GM19239 (cell line): ENCODE measurements at places on chromosomes 2 and 18.
A peak's percentile ranks its signal among the peaks of the same experiment; 100 is the strongest.

DNA sequence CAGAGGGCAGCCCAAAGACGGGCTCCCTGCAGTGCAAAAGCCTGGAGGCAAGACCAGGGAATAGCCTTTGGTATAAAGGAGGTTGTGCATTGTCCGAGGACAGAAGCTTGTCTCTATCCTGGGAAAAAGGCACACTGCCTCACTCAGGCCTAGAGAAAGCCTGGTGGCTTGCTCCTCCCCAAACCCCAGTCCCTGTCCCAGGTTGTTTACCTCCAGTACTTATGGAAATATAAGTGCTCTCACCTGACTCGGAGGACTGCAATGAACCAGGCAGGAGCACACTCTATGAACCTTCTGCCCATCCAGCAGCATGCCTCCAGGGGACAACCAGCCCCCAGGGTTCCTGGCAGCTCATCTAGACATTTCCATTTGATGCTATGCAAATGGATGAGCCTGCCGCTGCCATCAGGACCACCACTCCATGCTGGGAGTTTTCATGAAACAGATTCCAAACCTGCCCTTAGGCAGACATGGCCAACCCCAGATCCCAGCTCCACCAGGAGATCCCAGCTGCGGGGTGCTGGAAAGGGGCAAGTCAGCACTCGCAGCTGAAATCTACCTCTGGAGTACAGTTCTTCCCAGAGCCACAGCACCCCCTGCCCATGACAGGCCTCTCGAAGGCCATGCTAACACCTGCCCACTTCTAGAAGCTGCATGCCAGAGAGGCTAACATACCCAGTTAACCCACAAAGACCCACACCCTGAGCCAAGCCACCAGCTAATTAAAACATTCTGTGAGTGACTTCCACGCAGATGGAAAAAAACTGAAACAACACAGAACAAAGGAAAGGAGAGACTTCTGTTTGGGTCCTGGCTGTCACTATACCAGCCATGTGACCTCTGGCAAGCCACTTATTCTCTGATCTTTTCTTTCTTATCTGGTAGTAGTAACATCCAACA is 101.7 kb downstream of the TTC32 start:
- no peak for DNase-seq

GRCh38 chr18:8091035-8091434 is 518.2 kb upstream of the RAB12 start:
- DNase-seq = no peak

GRCh38 chr2:241842620-241843211 is 16.0 kb downstream of the PDCD1 start:
- peak; percentile 88 for DNase-seq

GRCh38 chr2:211455216-211455841 is 898.9 kb downstream of the CPS1 start:
- peak; percentile 2 for DNase-seq

DNA sequence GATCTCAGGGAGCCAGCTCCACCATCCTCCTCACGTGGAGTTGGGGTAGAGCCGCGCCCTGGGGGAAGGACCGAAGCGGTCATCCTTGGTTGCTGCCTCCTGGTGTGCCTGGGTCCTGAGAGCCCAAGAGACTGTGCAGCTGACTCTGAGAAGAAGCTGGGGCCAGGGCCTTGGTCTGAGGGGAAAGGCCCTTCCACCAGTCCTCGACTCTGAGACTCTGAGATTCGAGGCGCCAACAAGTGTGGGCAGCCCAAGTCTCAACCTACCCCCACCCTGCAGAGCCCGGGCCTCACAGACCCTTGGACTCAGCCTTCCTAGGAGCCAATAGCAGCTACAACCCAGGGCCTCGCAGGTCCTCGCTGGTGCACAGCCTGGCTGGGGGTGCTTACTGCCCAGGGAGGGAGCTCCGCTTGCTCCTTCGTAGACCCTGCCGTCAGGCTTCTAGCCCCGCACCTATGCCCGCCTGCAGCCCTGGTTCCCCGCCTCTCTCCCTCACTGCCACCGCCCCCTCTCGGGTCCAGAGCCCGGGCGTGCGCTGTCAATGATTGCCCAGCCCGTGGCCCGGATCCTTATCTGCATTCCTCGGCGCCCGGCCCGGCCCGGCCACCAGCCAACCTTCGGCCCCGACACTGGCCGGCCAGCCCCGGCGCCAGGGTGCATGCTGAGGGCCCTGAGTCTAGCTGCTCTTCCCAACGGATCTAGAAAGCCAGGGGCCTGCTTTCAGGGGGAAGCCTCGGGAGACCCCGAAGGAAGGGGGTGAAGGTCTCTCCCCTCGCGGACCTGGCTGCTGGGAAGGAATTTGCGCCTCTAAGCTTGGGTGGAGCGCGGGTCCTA is 2.0 kb downstream of the IHH start:
- DNase-seq = peak; percentile 20

DNA sequence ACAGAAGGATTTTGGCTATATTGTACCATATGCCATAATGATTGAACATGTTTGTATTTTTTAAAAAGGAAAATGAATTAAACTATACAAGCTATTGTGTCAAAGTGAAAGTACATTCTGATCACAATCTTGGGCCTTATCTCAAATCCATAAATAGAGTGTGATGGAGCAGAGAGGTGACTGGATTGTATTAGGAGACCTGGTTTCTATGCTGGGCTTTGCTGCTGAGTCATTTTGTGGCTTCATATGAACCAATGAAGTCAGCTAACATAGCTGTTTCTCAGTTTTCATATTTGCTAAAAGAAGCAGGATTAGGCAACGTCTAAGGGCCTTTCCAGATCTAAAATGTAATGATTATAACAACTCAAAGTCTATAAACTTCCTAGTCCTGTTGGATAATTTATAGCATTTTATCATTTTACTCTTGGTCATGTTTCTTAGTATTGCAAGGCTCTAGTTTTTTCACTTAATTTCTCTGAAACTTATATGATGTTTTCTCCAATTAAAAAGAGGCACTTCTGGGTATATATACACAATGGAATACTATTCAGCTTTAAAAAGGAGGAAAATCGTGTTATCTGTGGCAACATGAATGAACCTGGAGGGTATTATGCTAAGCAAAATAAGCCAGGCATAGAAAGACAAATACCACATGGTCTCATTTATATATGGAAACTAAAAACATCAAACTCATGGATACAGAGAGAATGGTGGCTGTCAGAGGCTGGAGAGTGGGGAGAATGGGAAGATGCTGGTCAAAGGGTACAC is 112.3 kb downstream of the MEP1B start:
- no peak for DNase-seq

DNA sequence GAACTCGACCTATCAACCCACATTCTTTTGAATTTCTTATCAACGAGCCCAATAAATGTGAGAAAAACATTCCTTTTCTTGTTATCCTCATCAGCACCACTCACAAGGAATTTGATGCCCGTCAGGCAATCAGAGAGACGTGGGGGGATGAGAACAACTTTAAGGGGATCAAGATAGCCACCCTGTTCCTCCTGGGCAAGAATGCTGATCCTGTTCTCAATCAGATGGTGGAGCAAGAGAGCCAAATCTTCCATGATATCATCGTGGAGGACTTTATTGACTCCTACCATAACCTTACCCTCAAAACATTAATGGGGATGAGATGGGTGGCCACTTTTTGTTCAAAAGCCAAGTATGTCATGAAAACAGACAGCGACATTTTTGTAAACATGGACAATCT is 378.2 kb downstream of the STK39 start:
- DNase-seq = no peak

- no peak for DNase-seq
Observed at GRCh38 chr18:10376731-10377130, 77.7 kb upstream of the APCDD1 start.

DNA sequence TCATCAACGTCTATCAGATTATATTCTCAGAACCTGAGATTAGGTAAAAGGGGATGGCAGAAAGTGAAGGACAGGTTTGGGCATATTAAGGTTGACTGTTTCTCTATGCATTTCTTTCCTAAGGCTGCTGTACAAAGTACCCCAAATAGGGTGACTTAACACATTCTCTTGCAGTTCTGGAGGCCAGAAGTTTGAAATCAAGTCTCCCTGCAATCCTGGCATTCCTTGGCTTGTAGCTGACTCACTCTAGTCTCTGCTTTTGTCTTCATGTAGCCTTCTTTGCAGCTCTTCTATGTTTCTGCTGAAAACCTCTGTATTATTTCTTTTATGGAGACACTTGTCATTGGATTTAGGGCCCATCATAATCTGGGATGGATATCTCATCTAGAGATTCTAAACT is 364.3 kb downstream of the PLCL1 start:
- DNase-seq = no peak

- DNase-seq = no peak
Observed at GRCh38 chr2:117308861-117309770, 505.4 kb upstream of the DDX18 start.

GRCh38 chr18:2531751-2532150 is 39.6 kb downstream of the METTL4 start:
- no peak for DNase-seq

GRCh38 chr2:23617167-23617810 is 232.3 kb downstream of the KLHL29 start:
- DNase-seq = no peak

GRCh38 chr18:45719106-45719505 is 4.9 kb upstream of the SLC14A1 start:
- no peak for DNase-seq

DNA sequence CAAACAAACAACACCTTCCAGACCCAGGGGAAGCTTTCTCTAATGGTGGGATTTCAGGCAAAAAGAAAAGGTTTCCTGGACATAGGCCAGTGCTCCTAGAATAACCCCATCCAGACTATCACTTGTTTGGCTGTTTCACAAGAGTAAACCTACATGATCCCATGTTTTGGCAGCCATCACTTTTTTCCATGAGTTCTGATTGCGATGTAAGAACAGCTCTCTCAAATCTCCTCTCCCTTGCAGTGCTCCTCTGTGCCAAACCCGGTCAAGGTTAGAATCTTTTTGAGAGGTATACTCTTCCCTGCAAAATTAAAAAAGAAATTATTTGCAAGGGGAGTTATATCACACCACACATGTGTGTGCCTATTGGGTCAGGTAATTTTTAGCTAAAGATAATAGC is 11.9 kb downstream of the GRP start:
- no peak for DNase-seq

GRCh38 chr2:157196956-157197355 is 60.5 kb upstream of the GALNT5 start:
- DNase-seq = no peak

DNA sequence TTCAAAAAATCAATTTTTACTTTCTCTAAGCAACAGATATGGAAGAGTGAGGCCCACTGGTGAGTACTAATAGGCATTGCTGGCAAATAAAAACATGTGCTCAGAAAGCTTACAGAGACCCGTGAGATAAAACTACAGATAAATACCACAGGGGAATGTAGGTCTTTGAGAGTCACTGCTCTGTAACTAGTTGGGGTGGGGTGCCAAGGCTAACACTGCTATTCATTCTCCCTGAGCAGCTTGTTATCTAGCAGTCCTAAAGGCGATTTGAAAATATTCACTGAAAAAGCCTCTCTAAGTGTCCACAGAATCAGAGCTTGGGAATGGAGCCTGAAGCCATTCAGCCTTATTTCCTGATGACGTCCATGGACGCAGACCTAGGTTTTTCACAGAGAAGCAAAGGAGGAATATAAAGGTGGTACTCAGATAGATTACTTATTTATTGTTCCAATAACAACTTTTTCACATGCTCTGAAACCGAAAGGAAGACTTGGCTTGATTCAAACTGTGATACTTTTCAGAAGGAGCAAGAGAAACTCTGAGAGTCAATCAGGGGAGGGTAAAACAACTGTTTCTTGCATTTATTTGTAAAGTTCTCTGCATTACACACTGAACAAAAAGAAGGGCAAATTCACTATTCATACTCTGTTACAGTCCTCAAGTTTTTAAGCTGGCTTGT is 188.4 kb downstream of the PPP1R1C start:
- no peak for DNase-seq

DNA sequence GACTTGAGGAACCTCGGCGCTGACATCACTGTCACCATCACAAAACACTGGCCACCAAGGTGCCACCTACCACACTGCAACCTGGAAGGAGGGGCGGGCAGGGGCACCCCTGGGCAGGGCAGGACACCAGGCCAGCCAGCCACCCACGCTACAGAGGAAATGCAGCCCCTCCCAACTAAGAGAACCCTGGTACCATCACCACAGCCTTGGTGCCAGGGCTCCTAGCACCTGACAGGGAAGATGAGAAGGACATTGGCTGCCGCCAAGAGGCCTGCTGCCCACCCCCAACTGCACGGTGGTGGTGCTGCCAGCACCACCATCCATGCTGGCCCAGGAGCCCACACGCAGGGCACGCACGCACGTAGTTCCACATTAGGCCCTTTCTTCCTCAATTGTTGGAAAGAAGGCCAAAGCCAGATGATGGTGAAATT is 88.7 kb downstream of the HDAC4 start:
- DNase-seq = no peak

DNA sequence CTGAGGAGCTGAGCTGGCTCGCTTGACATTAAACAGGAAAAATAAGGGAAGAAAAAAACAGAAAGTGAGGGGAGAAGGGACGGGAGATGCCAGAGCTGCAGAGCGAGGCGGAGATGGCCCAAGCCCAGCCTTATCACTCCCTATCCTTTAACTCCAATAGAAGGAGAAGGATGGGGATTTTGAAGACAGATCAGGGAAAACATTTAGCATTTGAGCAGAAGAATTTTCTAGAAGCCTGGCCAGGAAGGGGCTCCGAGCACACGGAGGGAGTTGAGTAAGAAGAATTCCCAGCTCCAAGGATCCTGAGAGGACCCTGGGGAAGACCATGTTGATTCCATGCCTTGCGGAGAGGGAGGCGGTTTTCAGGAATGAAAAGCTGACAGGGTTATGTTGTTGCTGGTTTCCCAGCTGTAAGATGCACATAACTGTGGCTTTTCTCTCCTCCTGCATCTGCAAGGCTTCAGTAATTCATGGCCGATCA is 35.6 kb downstream of the TWIST2 start:
- DNase-seq = no peak

- no peak for DNase-seq
Observed at GRCh38 chr2:97706708-97707345, 6.5 kb upstream of the ZAP70 start.

DNA sequence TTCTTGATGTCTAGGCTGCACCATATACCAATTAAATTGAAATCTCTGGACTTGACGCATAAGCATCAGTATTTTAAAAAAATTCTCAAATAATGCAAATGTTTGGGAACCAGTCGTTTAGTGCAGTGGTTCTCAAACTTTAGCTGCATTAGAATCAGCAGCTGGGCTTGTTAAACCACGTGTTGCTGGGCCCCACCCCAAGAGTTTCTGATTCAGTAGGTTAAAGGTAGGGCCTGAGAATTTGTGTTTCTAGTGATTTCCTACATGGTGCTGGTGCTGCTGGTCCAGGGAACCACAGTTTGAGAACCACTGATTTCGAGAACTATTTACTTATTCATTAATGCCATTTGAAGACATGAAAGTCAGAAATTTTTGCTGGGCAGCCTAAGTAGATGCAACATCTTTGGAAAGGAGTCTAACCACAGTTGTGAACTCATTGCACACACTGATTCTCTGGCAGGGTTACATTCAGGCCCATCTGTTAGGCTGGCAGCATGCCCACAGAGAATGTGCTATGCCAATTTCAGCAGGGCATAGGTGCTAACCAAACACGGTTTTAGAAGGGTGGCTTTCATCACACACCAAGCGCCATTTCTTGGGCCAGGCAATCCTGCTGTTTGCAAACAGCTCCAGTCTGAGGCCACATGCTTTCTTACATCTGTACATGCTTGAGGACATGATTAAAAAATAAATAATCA is 26.4 kb upstream of the ATP5MC3 start:
- DNase-seq = no peak

GRCh38 chr2:44936275-44936674 is 5.2 kb upstream of the SIX3 start:
- no peak for DNase-seq
